ENCODE measurements at places on chromosomes 2 and 18.

DNA sequence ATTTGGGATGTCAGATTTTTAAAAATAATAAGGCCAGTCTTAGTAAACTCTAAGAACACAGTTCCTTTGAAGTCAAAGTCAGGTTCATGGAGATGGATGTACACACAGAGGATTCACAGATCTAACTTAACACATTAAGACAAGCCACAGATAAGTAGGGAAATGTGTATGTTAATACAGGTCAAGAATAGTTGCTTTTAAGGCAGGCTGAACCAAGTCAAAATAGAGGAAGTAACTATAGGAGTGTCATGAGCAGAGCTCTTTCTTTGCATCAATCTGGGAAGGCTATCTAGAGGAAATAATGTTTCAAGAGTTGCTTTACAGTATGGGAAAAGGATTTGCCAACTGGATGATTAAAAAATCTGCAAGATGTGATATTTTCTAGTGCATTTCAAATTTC, 128.0 kb upstream of the FBXO11 start:
- DNase-seq = no peak

- DNase-seq = no peak
Observed at GRCh38 chr2:74048843-74049519, 64.3 kb downstream of the TET3 start.

DNA sequence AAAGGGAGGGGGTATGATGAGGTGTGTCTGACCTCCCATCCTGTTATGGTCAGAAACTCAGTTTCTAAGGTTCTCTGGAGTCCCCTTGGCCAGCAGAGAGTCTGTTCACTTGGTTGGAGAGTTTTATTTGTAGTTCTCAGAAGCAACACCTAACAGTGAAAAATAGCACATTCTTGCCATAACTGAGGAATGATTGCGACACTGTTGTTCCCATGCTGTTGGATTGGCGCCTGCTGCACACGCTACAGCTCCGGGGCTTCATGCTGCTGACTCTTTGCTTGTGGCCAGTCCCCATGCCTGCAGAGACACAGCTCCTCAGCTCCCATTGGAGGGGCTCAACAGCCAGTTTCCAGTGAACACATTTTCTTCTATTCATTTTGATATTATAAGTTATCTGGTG, 42.1 kb downstream of the TPGS2 start:
- peak; percentile 6 for DNase-seq

DNA sequence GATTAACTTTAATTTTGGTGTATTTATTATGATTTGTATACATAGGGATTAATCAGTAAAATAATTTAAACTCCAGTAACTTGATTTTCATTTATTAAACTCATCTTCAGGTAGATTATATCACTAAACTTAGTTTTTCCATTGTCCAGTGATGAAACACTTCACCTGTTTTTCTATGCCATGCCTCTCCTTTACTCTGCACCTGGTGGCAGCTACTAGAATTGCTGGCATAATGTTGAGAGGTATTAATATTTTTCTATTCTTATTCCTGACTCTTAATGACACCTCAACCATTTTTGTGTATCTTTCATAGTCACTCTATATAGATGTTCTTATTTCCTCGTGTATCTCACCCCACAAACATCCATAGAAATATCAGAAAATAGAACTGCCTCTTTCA, 940.3 kb upstream of the CRIM1 start:
- DNase-seq = no peak

GRCh38 chr2:11744631-11745394, 1.6 kb upstream of the LPIN1 start:
- peak; percentile 76 for DNase-seq

- DNase-seq = no peak
Observed at GRCh38 chr18:41681138-41681880, 273.7 kb upstream of the PIK3C3 start.

DNA sequence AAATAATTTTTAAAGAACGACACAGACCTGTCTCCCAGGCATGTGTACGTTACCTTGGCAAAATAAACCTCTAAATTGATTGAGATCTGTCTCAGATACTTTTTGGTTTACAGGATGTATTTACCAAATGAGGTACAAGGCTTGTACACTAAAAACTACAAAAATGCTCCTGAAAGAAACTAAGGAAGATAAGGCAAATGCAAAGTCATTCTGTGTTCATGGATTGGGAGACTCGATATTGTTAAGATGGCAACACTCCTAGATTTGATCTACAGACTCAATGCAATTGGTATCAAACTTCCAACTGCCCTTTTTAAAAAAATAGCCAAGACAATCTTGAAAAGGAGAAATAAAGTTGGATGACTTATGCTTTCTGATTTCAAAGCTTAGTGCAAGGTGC, 11.5 kb upstream of the KCNE4 start:
- DNase-seq = no peak

- DNase-seq = no peak
Observed at GRCh38 chr2:73877071-73877802, 15.6 kb upstream of the ACTG2 start.

DNA sequence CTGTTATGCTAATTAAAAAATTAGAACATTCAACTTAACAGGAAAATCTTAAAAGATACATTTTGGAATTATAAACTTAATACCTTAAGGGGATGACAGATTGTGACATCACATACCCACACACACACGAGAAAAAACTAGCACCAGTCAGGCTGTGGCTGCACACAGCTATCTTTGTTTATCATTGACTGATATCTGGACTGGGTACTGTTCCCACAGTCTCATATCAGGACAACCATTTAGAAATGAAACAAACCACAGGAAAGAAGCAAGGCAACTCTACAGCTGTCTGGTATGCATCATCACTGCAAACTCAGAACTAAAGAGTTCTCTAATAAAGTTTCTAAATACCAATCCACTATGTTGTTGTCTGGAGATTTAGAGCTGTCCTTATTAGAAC, 210.9 kb upstream of the SMAD7 start:
- no peak for DNase-seq

GRCh38 chr2:47152803-47153202, 2.3 kb downstream of the STPG4 start:
- no peak for DNase-seq

- peak; percentile 94 for DNase-seq
Observed at GRCh38 chr18:35267161-35267651, 22.8 kb downstream of the ZSCAN30 start.

DNA sequence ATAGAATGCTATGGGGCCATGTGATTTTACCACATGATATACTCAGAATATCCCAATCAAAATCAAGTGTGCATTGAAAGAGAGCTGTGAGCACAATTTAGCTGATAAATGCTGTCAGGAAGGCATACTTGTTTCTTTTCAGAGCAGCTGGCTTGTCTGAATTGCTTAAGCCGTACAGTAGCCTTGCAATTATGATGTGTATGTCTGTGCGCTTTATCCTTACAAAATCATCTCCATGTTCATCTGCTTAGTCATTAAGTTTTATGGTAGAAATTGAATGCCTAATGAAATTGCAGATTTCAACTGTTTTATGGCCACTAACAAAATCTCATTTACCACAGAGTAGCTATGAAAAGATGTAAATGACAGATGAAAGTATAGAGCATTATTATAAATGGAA, 346.0 kb upstream of the DLGAP1 start:
- no peak for DNase-seq

GRCh38 chr2:217979151-217979811, 23.5 kb downstream of the TNS1 start:
- peak; percentile 64 for DNase-seq

- DNase-seq = peak; percentile 6
Observed at GRCh38 chr2:63544017-63544627, 44.2 kb downstream of the WDPCP start.

GRCh38 chr2:142020368-142020767, 110.4 kb downstream of the LRP1B start:
- no peak for DNase-seq

GRCh38 chr2:159399716-159400415, 113.4 kb upstream of the WDSUB1 start:
- DNase-seq = no peak

DNA sequence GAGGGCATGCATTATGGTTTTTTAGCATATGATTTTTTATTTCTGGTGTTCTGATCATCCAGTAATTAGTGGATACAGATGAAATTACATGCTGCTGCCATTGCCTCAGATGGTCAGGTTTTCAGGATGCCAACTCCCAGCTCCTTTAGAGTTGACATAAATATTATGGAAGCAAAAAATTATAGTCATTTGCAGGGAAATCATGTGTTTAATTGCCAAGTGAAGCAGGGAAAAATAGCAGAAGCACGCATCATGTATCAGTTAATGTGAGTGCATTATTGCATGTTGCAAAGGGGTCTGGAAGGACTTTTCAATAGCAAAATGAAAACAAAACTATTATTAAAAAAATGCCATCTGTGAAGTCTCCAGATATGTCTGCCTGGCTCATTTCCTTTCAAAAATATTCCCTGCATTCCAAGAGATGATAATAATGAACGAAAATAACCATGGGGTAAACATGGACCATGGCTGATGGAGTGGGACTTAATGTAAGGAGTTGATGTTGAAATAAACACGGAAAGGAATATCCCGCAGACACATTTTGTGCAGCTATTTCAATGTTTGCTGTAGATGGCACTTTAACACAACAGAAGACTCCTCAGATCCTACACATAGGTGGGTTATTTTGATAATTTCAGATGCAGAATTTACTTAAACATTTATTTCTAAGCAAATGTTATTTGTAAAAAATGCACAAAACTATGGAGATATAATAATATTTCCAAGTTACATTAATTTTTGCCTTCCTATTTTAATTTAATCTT, 87.7 kb upstream of the DYNAP start:
- no peak for DNase-seq

DNA sequence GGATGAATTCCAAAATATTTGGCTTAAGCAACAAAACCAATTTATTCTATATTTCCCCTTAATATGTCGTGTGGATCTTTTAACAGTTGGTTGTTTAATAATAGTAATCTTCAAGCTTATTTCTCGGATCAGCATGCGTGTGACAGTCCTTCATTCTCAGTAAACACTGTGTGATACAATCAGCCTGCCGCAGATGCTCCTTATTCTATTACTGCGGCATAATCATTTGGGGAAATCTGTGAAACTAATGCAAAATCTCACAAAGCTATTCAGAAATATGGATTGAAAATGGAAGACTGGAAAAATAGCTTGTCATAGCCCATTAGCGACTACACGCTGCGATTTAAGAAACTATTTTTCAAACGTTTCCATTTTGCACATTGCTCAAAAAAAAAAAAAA, 36.9 kb downstream of the LINC00305 start:
- no peak for DNase-seq

DNA sequence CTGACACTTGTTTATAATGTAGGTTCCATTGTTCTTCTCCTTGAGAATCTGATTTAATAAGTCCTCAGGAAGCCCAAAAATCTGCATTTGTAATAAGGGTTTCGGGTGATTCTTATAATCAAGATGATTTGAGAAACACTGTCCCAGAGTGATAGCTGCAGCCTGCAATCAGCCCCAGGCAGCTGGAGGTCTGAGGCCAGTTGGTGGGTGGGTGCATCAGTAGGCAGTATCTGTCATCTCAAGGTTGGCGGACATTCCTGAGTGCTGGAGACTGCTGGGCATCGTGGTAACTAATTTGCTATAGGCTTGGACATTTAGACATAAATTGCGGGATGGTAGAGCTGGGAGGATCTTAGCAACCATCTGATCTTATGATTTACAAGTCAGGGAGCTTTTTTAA, 2.7 kb upstream of the IL18RAP start:
- DNase-seq = no peak

DNA sequence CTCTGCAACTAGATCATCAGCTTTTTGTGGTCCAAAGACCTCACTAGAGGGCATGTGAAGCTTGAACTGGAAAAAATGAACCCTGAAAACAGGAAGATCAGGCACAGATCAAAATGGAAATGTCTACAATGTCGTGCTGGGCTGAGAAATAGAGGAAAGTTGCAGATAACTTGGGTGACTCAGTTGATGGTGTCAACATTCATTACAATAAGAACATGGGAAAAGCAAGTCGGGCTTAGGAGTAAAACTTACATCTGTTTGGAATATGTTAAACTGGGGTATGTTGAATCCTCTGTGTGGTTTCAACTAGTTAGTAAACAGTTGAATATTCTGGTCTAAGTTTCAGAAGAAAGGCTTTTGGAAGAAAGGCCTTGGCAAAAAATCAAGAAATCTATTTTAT, 940.4 kb downstream of the ERBB4 start:
- no peak for DNase-seq

Measured in tongue (tissue), 3 donors.